ENCODE measurements at places on chromosomes 2 and 18.

DNA sequence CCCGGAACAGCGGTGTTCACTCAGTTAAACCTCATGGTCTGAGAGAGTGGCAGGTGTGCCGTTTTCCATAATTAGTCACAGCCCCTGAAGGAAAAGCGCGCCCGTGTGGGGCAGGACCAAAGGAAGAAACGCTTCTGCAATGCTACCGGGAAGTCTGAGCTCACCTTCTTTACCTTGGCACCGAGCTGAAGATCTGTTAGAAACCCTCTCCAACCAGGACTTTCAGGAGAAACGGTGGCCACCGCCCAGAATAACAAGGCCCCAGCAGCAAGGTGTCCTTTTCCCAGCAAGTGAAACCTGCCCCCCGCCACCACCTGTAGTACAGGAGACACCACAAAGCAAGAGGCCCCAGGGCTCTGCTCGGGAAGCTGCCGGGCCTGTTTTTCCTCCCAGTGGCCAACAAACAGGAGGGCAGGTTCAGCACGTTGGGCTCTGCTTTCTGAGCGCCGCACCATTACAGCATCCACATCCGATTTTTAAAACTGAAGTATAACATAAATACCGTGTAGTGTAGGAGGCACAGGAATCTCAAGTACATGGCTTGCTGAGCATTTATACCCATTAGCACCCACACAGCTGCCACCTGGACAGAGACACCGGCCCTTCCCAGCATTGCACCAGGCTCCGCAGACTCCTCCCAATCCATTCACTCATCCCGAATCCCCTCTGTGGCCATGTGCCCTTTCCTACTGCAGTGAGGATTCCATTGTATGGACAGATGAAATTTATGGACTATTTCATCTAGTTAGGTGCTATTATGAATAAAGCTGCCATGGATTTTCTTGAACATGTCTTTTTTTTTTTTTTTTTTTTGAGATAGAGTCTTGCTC, 121.8 kb upstream of the RIOK3 start:
- DNase-seq = no peak

DNA sequence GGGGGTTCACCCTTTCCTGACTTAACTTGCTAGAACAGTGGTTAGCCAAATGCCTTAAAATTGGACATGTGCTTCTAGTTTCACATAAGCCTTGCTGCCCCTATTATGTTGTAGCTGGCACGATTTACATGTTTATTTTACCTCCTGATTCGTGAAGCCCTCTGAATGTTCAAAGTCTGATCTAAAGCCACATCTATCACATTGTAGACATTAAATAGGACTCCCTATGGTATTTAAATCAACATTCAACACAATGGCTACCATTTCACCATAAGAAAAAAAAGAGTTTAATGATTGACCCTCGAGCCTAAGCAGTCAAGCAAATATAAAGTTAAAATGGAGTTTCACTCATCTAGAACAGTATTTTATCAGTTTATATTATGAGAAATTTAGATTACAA, 151.5 kb downstream of the GULP1 start:
- DNase-seq = no peak

- no peak for DNase-seq
These were observed 116.9 kb downstream of the TMEM131 start for GRCh38 chr2:97878865-97879264.

DNA sequence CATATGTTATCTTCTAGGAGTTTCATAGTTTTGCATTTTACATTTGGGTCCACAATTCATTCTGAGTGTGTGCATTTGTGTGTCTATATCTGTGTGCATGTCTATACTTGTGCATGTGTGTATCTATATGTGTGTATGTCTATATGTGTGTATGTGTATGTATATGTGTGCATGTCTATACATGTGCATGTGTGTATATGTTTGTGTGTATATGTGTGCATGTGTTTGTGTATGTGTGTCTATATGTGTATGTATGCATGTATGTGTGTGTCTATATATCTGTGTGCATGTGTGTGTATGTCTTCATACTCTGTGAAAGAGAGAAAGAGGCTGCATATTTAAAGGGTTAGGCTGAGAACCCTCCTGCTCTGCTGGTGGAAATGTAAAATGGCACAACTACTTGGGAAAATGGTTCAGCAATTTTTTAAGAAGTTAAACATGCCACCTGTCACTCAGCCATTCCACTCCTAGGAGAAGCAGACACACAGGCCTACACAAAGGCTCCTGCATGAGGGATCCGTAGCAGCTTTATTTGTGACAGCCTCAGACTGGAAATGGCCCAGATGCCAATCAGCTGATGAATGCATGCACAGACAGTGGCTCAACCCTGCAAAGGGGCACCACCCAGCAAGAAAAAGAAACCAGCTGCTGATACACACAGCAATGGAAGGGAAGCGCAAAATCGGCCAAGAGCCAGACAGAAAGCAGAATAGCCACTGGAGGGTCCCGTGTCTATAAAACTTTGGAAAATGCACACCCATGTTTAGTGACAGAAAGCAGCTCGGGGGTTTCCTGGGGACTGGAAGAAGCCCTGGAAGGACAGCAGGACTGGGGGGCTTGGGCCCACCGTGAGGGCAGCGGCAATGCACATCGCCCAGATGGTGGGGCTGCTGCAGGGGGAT, 146.8 kb downstream of the SEPTIN10 start:
- peak; percentile 97 for DNase-seq

DNA sequence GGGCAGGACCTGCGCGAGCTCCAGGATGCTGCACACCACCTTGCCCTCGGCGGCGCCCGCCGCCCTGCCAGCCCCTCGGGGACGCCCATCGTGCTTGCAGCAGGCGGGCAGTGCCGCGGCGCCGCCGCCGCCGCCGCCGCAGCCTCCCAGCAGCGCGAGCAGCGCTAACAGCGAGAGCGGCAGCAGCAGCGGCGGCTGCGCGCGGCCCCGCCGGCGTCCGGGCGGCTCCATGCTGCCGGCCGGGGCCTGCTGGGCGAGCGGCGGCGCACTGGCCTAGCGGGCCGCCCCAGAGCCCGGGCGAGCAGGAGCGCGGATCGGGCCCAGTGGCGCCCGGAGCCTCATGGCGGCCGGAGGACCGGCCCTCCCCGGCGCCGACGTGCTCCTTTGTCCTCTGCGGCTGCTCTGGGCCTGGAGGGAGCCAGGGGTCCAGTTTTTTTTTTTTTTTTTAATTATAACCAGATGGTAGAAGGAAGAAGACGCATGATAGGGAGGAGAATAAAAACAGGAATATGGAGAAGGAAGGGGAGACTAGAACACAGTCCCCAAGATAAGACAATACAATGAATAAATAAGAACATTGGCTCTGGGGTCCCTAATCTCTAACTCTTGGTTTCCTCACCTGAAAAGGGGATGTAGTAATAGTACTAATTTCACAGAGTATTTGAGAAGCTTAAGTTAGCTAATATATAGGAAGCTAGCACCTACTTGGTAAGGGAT, 17.1 kb upstream of the ANKRD62 start:
- no peak for DNase-seq

DNA sequence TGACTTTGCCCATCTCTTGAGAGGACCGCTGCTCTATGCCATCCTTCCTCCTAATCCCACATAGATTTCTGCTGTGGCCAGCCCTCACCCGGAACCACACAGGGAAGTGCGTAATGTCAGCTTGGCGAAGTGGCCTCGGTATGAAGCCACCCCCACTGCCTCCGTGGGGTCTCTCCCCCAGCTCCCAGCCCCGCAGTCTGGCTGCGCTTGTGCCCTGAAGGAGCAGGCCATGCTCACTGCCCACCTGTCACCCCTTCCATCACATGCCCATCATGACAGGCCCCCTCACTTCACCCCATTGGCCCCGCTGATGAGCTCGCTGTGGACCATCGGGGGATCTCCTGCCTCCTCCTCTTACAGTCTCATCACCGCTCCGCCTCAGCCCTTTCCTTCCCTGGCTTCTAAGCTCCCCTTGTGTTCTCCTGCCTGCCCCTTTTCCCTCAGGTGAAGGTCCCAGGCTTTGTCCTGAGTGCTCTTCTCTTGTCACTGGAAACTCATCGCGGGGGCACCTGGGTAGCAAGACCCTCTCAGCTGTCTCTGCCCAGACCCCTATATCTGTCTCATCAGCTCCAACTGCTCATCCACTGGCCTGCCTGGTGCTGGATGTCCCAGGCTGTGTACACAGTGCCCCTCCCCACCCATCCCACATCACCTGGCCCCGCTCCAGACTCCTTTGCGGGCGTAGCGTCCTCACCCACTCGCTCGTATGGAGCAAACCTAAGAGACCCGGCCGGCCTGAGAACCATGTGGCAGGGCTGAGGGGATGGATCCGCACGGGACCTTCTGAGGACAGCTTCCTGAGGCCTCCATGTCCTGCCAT, 81.7 kb downstream of the GLI2 start:
- DNase-seq = no peak
